ENCODE measurements at places on chromosomes 2 and 18. TPM values are rescaled to one million over a fixed set of nuclear protein-coding genes. Genes with fewer than 3 reads are reported as not detected.

GRCh38 chr2:80380736-80381135 lies 76.2 kb upstream of the LRRTM1 start:
- no peak overlapping the region for H3K4me3 ChIP-seq
- H3K4me1 ChIP-seq, result no peaks in the 10 kb centered on the region
- H3K27ac ChIP-seq, result no peak overlapping the region
- H3K27me3 ChIP-seq, result no peaks in the 10 kb centered on the region

GRCh38 chr2:109582928-109583895 lies 30.6 kb downstream of the SEPTIN10 start:
- no peaks in the 10 kb centered on the region for H3K4me1 ChIP-seq
- H3K4me3 ChIP-seq, result no peak overlapping the region
- DNase-seq, result no peak

DNA sequence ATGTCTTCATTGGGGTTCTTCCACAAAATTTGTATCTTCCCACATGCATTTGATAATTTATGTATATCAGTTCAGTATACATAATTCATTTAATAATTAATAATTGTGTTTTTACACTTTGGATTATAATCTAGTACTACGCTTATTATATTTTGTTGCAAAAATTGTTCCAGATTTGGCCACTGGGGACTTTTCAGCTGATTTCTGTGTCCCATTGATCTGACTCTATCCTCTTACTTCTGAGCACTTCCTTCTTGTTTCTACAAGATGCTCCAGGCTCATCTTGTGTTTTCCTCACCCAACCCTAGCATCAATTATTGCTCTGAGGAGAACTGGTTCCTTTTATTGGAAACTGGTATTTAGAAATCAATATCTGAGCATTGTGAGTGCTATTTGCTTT lies 215.3 kb upstream of the CDH19 start:
- no peak for DNase-seq
- no peaks in the 10 kb centered on the region for H3K27me3 ChIP-seq
- no peaks in the 10 kb centered on the region for H3K36me3 ChIP-seq
- H3K4me3 ChIP-seq, result no peak overlapping the region

DNA sequence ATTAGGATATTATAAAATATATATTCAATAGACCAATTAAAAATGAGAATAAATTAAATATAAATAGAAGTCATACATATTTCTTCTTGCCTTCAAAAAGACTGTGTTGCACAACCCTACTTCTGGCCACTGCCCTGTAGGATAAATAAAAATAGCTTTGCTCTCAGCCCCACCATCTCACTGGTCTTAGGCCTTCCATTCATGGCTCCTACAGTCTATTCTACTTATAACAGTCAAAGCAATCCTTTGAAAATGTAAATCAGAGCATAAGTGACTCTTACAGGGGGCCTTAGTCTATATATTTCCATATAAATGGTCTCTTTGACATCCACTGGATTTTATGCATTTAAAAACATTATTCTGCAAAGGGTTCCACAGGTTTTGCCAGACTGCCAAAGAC lies 72.9 kb downstream of the KLF7 start:
- no peak for DNase-seq
- no peaks in the 10 kb centered on the region for H3K27me3 ChIP-seq
- peaks cover 35% of the 10 kb centered on the region for H3K4me1 ChIP-seq

DNA sequence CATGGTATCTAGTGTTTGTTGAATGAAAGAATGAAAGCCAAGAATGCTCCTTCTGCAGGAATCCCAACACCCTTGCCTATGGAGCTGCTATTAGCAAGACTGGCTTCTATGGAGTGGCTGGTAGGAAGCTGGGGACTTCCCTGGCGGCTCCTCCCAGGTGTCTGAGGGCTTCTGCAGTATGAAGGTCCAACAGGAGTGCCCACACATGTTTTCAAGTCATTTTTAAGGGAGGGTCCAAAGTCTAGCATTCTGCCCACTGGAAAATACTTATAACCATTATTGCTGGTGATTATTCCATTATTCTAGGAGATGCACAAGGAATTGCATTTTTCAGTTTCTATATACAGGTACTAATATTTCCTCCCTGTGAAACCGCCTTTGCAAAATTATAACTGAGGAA lies 21.9 kb upstream of the NPC1 start:
- no peak overlapping the region for H3K27ac ChIP-seq
- H3K27me3 ChIP-seq, result no peaks in the 10 kb centered on the region

- peaks cover 71% of the 10 kb centered on the region for H3K27me3 ChIP-seq
- DNase-seq, result peak; percentile 8
- H3K36me3 ChIP-seq, result no peaks in the 10 kb centered on the region
- peaks cover 12% of the 10 kb centered on the region for H3K4me1 ChIP-seq
- no peak overlapping the region for H3K27ac ChIP-seq
- H3K4me3 ChIP-seq, result no peak overlapping the region
Observed at GRCh38 chr2:227608561-227609338, 5.9 kb downstream of the SCYGR3 start.

- H3K4me1 ChIP-seq, result no peaks in the 10 kb centered on the region
- H3K27ac ChIP-seq, result no peak overlapping the region
- peaks cover 4% of the 10 kb centered on the region for H3K27me3 ChIP-seq
- DNase-seq, result no peak
Observed at GRCh38 chr18:1006304-1006703, 101.6 kb downstream of the ADCYAP1 start.

GRCh38 chr2:234796045-234796591 lies 155.7 kb upstream of the SH3BP4 start:
- H3K27me3 ChIP-seq, result peaks cover 8% of the 10 kb centered on the region
- DNase-seq, result no peak
- H3K27ac ChIP-seq, result no peak overlapping the region
- H3K4me1 ChIP-seq, result no peaks in the 10 kb centered on the region
- no peak overlapping the region for H3K4me3 ChIP-seq
- H3K36me3 ChIP-seq, result no peaks in the 10 kb centered on the region

- no peak overlapping the region for H3K4me3 ChIP-seq
- H3K36me3 ChIP-seq, result no peaks in the 10 kb centered on the region
- no peak for DNase-seq
- no peaks in the 10 kb centered on the region for H3K27me3 ChIP-seq
- no peak overlapping the region for H3K27ac ChIP-seq
- H3K4me1 ChIP-seq, result peaks cover 3% of the 10 kb centered on the region
Observed at GRCh38 chr2:74819702-74820101, 14.2 kb upstream of the HK2 start.

GRCh38 chr18:61742565-61743429 lies 150.0 kb downstream of the RNF152 start:
- H3K4me1 ChIP-seq, result no peaks in the 10 kb centered on the region
- no peak overlapping the region for H3K27ac ChIP-seq
- H3K4me3 ChIP-seq, result no peak overlapping the region
- DNase-seq, result no peak
- no peaks in the 10 kb centered on the region for H3K36me3 ChIP-seq
- peaks cover 3% of the 10 kb centered on the region for H3K27me3 ChIP-seq

The ALK gene
- not detected for total RNA-seq

The PKDCC gene
- total RNA-seq, result not detected

The TMEM247 gene
- not detected for total RNA-seq

The TRABD2A gene
- total RNA-seq, result 59.2 TPM

Measured in activated naive CD8-positive, alpha-beta T cell treated with anti-CD3 and anti-CD28 coated beads for 36 hours (primary cell).